ENCODE measurements at places on chromosomes 2 and 18.

DNA sequence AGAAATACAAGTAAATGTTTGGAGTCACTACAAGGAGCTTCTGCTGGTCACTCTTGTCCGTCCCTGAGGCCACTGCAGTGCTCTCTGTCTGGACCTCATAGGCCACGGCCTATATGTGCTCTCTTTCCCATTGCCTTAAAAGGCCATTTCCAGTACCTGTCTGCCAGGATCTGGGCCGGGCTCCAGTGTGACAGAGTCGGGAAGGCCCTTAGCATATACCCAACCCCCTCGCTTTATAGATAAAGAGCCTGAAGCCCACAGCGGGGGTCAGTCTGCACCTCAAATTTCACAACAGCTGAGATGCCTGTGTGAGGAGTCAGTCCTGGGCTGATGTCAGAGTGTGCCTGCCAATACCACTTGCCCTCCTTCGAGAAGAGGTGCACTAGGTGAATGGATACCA lies 39.9 kb downstream of the ADD2 start:
- DNase-seq = no peak

DNA sequence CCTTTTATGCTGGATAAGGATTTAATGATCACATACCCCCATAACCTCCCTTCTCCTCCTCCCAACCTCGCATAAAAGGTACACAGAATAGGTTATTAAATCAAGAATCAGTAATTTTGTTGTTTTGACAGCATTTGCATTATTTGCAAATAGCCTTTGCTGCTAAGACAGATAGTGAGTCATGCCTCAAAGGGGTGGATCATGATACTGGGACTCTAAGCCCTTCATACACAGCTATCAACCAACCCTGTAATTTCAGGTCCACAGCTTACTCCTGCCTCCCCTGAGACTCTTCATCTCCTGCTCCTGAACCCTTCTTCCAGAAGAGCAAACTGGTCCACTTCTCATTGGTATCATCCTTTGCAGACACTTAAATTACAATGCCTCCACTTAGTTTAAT lies 73.8 kb upstream of the KLHL29 start:
- DNase-seq = no peak

- no peak for DNase-seq
Observed at GRCh38 chr2:31049916-31050588, 88.2 kb downstream of the GALNT14 start.

- DNase-seq = no peak
Observed at GRCh38 chr18:76445741-76446232, 49.3 kb downstream of the ZNF516 start.

GRCh38 chr18:73366713-73367112 lies 498.9 kb upstream of the NETO1 start:
- no peak for DNase-seq
